ENCODE measurements at places on chromosomes 7 and 10.

- peak; percentile 32 for DNase-seq
Measured at GRCh38 chr7:106111655-106112117, 426 bp downstream of the SYPL1 start.

- no peak for DNase-seq
Measured at GRCh38 chr10:14812271-14812670, 25.6 kb downstream of the CDNF start.

DNA sequence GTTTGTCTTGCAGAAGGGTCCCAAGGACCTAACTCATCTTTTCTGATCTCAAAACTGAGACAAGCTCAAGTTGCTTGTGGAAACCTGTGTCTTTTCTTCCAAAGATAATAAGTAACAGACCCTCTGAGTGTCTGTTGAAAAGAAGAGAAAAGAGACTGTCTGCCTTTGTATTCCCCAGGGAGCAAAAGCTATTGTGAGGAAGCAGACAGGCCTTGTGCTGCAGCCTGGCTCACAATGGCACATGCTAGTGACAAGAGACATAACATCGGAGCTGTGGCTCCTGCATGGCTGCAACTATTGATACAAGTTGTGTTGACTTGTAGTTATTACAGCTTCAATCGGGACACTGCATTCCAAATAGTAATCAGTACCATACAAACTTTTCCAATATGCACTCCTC, 202.9 kb downstream of the DKK1 start:
- DNase-seq = no peak

GRCh38 chr10:120593693-120594092, 136.7 kb downstream of the PLPP4 start:
- DNase-seq = no peak

DNA sequence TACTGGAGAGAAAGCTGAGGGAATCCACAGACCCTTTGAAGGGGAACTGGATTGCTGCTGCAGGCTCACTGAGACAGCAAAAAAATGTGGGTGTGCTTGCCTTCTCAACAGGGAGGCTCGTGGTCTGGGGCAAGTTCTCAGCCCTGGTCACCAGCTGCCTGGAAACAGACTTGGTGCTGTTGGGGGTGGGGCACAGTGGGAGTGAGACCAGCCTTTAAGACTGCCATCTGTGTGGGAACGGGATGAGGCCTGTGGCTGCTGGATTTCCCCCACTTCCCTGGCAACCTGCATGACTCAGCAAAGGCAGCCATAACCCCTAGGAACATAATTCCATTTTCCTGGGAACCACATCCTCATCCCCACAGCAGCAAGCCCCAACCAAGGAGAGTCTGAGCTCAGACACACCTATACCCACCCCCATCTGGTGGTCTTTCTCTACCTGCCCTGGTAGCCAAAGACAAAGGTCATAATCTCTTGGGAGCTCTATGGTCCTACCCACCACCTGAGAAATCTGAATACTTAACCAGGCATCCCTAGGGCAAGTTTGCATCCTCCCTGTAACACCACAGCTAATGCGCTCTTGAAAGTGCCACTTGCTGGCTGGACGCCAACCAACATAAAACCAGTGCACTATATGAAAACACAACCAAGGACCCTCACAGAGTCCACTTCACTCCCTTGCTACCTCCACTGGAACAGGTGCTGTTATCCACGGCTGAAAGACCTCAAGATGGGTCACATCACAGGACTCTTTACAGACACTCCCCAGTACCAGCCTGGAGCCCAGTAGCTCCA, 45.0 kb upstream of the TFEC start:
- no peak for DNase-seq

DNA sequence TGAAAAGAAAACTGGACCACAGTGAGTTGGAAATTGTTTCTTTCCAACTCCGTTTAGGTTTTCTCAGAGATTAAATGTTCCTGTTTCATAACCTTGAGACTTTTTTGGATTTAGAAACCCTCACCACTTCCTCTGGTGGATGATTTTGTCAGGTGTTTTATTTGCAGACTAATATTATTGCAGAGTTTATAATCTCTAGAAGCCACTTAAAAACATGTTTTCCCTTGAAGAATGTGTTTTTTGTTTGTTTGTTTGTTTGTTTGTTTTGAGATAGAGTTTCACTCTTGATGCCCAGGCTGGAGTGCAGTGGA, 520 bp upstream of the MICU1 start:
- DNase-seq = no peak

- no peak for DNase-seq
Measured at GRCh38 chr10:1465418-1465911, 271.9 kb downstream of the ADARB2 start.

DNA sequence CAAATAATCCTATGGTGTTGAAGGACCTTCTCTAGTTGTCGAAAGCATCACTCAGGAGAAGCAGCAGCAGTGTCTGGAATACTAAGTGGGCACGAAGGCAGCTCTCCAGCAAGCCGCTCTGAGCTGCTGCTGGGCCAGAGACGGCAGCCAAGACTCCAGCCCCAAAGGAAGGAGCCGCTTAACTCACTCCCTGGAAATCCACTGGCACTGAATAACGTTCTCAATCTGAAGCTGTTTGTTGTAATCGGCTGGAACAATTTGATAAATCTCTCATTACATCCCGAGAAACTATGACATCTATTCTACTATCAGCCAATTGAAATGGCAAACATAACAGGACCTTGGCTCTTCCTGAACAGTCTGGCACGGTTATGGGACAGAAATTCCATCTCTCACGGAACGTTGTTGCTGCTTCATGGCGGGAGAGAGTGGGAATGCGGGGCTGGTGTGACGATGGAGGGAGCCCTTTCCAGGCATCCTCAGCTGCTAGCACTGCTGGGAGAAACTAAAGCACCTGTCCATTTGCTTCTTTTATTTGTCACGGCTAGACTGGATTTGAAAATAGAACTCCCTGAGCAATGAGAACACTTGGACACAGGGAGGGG, 331.5 kb upstream of the RNF32 start:
- DNase-seq = no peak

DNA sequence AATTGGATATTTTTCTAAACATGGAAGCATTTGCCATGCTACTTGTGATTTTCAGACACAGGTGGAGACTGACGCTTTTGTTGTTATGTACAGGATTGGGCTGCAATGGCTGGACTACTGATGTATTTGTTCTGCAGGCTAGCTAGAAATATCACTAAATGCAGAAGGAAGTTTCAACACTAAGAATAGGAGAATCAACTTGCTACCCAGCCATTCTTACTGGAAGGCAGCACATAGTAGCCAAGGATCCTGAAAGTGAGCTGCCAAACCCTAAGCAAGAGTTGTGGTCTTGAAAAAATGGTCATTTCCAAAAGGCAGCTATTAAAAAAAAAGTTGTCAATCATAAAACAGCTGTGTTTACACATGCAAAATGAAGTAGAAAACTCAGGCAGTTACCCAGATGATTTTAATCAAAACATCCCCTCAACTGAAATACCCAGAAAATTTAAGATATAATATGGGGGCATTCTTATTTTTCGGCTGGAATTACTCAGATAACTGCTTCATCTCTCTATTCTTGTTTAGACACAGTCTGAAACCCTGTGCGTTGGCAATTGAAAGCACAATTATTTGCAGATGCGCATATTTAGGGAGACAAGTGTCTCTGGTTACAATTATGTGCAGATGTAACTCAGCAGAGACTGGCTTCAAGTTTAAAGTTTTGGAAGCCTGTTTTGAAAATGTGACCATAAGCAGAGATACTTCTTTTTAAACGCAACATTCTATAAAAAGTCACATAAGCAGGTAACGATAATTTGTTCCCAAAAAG, 31.2 kb downstream of the GFRA1 start:
- no peak for DNase-seq

DNA sequence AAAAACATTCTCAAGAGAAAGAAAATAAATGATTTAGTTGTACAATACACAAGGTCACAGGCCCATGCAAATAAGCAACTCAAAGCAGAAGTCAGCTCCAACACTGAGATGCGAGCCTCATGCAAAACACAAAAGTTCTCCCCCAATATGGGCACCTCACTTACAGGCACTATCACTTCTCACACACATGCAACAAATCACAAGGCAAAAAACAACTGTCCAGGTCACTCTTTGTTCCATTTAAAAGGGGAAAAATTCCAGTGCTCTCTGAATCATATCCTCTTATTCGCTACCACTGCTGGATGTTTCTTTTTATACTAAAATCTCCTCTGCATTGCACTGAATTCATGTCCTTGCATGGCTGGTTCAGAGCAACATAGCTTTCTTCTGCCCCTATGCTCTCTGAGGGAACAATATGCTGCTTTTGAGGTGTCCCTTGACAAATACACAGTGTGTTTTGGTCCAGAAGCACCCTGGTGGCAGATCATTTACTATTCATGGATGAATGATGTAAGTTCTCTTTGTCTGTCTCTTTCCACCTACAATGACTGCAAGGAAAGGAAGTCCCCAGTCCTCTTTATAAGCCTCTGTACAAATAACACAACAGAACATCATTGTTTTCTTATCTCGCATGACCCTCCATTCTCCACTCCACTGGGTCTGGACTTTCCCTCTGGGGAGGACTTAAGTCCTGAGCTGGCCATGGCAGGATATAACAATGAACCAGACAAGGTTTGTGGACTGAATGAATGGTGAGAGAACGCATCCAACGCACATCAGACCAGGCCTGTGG, 85.4 kb upstream of the GSDME start:
- no peak for DNase-seq

GRCh38 chr7:157540606-157541294, 203.9 kb downstream of the DNAJB6 start:
- no peak for DNase-seq

- no peak for DNase-seq
Measured at GRCh38 chr7:131225619-131226513, 101.8 kb upstream of the MKLN1 start.

DNA sequence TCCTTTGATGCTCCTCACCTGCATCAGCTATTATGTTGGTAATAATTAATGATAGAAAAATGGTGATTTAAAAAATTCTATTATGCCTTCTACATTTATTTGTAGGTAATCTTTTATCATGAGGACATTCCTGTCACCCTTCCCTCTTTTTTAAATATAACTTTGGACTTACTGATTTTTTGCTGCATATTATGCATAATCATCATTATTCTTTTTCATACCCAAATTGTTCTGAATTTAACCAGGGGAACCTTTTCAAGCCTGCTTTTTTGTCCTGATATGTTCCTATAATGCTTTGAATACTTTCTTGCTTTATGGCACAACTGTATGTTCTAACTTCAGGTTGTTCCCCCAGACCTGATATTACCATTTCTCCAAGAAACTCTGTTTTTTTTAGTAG, 48.5 kb downstream of the TAX1BP1 start:
- DNase-seq = no peak

GRCh38 chr10:86506499-86506898, 15.1 kb downstream of the WAPL start:
- DNase-seq = no peak

DNA sequence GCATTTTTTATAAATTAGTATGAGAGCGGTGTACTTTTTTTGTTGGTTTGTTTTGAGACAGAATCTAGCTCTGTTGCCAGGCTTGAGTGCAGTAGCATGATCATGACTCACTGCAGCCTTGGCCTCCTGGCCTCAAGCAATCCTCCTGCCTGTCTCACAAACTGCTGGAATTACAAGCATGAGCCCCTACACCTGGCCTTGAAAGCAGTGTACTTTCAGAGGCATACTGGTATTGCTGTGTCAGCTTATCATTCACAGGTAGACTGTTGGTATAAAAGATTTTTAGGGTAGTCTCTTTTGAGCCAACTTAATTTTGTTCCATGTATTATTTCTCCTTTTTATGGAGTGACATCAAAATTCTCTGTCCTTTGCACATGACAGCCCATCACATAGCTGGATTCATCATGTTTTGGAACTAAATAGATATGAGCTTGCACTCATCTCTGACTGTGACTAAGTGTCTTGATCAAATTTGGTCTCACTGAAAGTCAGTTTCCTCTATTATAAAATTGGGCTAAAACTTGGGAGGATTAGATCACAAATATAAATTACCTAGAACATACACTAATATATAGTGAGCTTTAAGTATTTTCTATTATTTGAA, 12.4 kb downstream of the GNAT3 start:
- no peak for DNase-seq

- DNase-seq = no peak
Measured at GRCh38 chr7:37714606-37715005, 31.0 kb downstream of the GPR141 start.

DNA sequence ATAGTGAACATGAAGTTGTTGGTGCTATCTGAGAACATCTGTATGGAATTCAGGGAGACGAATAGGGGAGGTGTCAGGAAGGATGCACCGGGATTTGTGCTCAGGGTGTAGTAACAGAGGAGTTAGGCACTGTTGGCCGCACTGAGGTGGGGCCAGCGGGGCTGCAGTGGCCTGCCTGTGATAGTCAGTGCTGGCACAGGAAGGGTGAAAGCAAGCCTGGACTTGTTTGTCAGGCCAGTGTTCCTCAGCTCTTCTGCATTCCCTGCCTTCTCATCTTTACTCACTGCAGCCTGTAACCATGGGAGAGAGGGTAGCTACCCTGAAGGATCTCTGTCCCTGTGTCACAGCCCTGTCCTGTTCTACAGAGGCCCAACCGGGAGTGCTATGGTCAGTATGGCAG, 81.3 kb downstream of the SH2D4B start:
- DNase-seq = no peak

- DNase-seq = no peak
Measured at GRCh38 chr7:18445483-18445882, 50.1 kb upstream of the HDAC9 start.

GRCh38 chr10:38025283-38025682, 14.8 kb downstream of the ZNF33A start:
- no peak for DNase-seq

DNA sequence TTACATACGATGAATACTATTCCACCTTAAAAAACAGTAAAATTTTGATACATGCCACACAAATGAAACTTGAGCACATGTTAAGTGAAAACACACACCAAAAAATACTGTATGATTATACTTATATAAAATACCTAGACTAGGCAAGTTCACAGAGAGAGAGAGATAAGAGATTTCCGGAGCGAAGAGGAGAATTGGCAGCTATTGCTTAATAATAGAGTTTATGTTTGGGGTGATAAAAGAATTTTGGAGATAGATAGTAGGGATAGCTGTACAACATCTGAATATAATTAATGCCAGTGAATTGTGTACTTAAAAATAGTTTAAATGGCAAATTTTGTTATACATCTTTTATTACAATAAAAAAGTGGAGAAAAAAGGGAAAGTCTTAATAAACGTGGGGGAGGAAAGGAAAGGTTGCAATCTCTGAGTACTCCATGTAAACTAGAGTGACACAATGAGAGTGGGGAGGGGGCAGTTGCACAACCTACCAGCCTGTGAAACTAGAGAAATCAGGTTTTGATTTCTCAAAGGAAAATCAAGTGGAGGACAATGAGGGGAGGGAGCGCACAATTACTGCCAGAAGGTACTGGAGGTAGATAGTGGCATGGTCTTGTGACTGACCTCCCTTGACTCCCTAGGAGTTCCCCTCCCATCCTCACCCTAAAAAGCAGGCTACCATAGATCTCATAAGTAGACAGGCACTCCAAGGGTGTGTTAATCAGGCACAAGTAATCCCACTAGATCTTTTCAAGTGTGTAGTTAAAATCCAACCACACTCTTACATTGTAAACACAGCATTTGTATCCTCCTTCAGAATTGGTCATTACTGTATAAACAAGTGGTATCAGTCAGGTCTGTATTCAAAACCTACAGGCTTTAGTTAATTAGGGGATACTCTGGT, 31.6 kb upstream of the ANK3 start:
- DNase-seq = no peak

GRCh38 chr7:91140286-91140685, 123.9 kb upstream of the FZD1 start:
- DNase-seq = no peak

Data from activated T-helper 1 cell treated with Interleukin-2 at 50 U/mL for 16 hours (primary cell).